ENCODE measurements at places on chromosomes 16 and 17. TPM values are rescaled to one million over a fixed set of nuclear protein-coding genes. Genes with fewer than 3 reads are reported as not detected.

DNA sequence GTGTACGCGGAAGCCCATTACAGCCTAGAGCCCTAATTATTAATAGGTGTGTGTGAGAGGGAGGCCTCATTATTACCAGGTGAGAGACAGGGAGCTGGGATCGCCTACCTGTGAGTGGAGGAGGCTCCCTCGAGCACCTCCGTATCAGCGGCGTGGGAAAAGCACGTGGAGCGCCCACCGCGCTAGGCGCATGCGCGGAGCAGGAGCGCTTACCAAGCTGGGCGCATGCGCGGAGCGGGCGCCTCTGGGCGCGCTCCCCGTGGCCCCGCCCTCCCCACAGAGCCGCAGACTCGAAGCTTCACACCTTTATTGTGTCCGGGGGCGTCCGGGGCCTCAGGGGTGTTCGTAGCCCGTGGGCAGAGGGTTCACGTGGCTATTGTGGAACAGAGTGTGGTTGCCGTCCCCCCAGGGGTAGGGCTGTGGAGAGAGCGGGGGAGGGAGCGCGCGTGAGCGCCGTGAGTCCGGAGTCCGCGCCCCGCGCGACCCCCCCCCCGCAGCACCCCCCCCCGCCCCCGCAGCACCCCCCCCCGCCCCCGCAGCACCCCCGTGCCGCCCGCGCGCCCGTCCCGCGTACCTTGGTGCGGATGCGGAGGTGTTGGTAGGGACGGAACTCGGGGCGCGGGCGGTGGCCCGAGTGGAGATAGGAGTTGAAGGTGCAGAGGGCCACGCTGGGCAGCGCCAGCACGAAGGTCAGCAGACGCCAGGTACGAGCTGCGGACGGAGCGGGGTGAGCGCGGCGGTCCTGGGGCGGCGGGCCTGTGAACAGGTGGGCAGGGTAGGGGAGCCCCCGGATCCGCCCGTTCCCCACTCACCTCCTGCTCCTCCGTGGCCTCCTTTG lies 500 bp downstream of the COX6A2 start:
- no peak for DNase-seq

- no peak for DNase-seq
Measured at GRCh38 chr17:17696882-17697633, 15.8 kb downstream of the RAI1 start.

GRCh38 chr17:45131616-45132319 lies 547 bp downstream of the PLCD3 start:
- no peak for DNase-seq

- peak; percentile 10 for DNase-seq
Measured at GRCh38 chr17:13152501-13152900, 134.7 kb upstream of the ELAC2 start.

HAP1 gene
- total RNA-seq: 0.82 TPM

GRCh38 chr17:29677824-29678223 lies 55.1 kb upstream of the CORO6 start:
- no peak for DNase-seq

- no peak for DNase-seq
Measured at GRCh38 chr17:42027590-42027889, 7.7 kb downstream of the NKIRAS2 start.

GRCh38 chr16:30555315-30556124 lies 2.7 kb downstream of the ZNF764 start:
- no peak for DNase-seq

GRCh38 chr17:27529230-27529796 lies 73.1 kb downstream of the KSR1 start:
- DNase-seq: no peak

ACAP1 gene
- total RNA-seq: 7.6 TPM

GRCh38 chr16:66272461-66272860 lies 94.0 kb upstream of the CDH5 start:
- DNase-seq: no peak

TSPAN10 gene
- 0.67 TPM for total RNA-seq

- no peak for DNase-seq
Measured at GRCh38 chr16:10210944-10211343, 28.7 kb upstream of the GRIN2A start.
